ENCODE measurements at places on chromosomes 2 and 18.

DNA sequence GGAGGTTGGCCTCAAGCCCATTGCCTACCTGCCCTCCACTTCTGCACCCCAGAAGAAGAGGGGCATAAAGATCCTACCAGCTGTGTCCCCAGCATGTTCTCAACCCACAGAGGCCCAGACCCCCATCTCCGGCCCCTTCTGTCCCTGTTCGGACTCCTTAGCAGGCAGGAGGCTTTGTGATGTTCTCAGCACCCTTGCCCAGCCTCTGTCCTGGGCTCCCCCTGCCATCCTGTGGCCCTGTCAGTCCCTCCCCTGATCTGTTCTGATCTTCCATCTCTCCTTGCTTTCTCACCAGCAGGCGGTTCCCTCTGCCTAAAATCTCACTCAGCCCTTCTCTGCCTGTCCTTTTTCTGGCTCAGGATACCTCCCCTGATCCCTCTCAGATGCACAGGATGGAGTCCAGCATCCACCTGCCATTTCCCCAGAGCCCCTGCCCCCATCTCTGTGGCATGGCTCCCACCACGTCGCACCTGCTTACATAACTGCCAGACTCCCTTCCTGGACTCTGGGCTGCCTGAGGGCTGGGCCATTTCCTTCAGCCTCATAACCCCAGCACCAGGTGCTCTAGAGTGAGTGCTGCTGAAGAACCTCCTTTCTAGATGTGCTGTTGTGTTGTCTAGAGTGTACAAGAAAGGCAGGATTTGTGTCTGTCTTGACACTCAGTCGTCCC lies 134.0 kb downstream of the CTIF start:
- DNase-seq = no peak

DNA sequence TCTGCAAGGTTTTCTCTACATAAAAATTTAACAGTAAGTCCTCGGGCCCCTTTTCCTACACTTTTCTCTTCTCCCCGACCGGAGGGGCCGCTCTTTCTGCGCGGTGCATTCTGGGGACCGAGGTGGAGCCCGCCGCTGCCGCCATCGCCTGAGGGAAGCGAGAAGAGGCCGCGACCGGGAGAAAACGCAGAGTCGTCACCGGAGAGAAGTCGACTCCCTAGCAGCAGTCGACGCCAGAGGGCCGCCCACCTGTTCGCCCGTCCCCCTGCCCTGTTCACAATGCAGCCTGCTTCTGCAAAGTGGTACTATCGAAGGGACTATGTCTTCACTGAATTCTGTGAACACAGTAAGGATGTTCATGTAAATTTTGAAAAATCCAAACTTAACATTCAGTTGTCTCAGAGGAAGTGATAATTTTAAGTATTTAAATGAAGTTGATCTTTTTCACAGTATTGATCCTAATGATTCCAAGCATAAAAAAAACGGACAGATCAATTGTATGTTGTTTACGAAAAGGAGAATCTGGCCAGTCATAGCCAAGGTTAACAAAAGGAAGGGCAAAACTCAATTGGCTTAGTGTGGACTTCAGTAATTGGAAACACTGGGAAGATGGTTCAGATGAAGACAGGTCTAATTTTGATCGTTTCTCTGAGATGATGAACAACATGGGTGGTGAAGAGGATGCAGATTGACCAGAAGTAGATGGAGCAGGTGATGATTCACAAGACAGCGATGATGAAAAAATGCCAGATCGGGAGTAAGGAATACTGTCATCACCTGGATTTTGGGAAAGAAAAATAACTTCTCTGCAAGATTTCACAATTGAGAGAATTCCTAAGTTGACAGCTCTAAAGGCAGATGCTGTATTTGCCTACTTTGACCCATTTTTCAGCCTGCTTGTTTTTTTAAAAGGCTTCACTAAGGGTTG lies 55.8 kb downstream of the ASXL2 start:
- peak; percentile 32 for DNase-seq

DNA sequence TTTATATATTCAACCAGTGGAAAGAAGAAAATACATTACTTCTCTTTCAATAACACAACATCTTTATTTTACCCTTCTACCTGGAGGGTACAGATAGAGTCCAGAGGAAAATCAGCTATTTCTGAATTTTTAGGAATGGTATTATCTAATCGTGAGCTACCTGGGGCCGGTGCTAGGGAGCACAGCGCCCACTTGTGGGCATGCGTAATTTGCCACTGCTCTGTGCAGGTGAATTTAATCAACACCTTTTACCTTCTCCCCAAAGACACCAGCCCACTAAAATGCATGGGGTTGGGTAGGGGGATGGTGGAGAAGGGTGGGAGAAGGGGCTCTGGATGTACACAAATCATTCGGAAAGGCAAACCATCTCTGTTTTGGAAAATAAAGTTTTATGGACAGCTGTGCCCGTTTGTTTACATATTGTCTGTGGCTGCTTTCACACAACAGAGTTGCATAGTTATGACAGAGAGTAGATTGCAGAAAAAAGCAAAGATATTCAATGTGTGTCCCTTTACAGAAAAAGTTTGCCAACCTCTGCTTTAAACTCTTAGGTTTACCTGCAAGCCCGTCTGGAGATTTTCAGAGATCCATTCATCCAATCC lies 51.5 kb upstream of the DCC start:
- no peak for DNase-seq

- no peak for DNase-seq
Observed at GRCh38 chr18:5966514-5966913, 71.2 kb upstream of the TMEM200C start.

GRCh38 chr2:142128105-142128504 lies 2.7 kb downstream of the LRP1B start:
- no peak for DNase-seq

- no peak for DNase-seq
Observed at GRCh38 chr2:96161898-96162297, 16.7 kb upstream of the DUSP2 start.
